ENCODE measurements at places on chromosomes 2 and 18.
A peak's percentile ranks its signal among the peaks of the same experiment; 100 is the strongest.

GRCh38 chr2:189621781-189622180, 39.5 kb upstream of the ASNSD1 start:
- DNase-seq, result no peak

DNA sequence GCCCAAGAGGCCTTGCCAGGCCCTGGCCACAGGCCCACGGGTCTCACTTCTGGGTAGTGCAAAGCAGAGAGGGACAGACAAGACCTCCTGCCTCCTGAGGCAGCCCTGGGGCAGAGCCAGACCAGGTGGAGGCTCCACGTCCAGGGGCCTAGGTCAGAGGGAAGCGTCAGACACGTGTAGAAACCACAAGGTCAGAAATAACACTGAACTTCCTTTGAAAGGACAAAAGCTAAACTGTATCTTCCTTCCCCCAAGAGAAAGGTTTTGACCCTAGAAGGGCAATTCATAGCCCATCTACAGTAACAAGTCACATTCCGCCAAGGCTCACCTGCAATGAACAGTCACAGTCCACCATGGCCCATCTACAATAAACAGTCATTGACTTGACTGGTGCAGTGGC, 17.9 kb downstream of the SDC1 start:
- no peak for DNase-seq

GRCh38 chr2:54503192-54503591, 47.1 kb downstream of the SPTBN1 start:
- peak; percentile 24 for DNase-seq

DNA sequence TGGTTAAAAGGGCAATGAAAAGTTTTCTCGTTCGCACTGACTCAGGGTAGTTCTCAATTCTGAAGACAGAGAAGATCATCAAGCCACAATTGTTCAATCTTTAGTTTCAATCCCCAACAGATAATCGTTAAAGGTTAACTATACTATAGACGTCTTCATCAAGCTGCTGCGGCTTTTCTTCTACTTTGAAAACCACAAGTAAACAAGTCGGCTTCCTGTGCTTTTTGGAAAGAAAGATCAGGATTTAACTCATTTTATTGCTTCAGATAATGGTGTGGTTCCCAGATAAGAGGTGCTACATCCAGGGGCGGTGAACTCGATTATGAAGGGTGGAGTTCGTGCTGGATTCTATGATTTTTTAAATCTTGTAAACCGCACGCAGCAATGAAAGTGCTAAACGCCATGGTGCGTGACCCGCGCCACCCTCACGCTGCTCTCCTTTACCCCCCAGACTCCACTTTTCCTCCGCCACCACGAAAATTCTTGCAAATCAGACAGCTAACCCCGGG, 545 bp upstream of the CDCA7 start:
- DNase-seq, result no peak

DNA sequence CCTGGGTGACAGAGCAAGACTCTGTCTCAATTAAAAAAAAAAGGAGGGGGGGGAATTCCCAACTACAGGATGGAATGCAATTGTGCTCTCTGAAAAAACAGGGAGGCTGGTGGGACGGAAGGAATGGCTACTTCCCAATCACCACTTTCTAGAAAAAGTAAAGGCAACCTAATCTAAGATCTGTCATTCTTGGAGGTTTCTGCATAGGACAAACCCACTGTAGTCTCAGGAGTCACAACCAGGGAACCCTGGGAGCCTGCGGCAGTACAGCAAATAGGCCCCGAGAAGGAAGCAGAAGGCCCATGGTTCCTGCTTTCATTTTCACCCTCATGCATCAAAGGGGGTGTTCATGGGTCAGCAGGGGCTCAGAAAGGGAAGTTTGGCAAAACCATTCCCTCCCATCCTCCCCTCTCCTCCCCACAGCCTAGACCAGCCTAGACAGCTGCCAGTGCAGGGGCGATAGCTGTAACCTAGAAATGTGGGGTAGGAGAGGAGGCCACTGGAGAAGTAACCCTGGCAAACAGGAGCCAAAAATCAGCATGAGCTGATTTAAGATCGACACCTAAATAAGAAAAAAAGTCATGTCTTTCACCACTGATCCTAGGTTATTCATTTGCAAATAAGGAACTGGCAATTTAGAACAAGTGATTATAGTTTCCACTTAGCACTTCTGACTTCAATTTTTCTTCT, 48.0 kb downstream of the TRABD2A start:
- DNase-seq, result peak; percentile 20

DNA sequence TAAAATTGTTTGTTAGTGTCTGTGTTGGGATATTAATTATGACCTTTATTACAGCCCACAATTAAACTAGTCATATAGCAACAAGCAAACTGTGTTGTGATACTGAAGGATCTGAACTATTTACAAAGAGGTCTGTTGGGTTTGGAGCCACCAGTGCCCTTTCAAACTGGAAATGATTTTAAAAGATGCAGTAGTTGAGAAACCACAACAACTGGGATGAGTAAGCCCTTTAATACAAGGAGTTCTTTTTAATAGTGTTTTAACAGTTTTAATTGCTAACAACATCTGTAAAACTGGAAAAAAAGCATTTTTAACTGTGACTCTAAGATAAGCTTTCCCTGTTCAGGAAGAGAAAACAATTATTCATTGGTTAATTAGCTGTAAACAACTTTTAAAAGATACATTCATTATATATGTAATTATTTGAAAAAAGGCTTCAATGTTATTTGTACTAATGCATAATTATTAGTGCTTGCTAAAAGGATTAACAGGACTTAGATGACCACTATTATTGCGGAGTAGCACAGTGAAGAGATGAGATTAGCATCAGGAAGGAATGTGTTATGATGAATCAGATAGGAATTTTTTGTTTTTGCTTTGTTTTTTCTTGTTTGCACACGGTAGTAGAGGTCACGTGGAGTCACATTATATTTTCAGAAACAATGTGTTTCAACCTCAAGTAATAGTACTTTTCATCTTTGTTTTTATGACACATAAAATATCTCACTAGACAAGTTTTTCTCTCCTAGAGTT, 392.7 kb upstream of the FANCL start:
- peak; percentile 50 for DNase-seq

DNA sequence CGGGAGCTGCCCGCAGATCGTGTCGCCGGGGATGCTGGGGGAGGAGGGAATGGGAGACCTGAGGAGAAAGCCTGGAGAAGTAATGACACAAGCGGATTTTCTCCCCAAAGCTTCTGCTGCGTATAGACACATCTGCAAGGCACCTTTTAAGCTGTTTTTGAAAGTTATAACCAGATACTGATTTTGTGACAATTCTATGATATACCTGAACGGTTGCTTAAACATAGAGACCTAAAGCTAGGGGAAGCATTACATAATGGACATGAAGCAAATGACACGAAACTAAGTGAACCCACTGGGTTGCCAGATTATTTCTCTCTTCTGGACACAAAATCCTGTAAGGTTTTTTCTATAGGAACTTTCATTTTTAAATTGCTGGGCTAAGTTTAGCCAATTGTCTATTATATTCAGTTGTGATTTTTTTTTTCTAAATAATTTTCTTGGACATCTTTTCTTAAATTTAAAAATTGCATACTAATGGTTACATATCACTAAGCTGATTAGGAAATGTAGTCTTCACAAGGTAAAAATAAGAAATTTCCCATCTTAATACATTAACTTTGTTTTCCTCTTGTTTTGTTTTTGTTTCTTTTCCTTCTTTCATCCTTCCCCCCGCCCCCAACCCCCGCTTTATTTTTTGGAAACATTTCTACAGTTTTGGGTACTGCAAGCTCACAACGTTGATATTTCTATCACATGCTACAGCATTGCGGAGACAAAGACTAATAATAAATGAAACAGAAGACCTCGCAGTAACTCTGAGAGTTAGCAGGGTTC, 1.3 kb downstream of the OSBPL6 start:
- DNase-seq, result no peak

GRCh38 chr18:34695310-34695709, 14.8 kb upstream of the DTNA start:
- no peak for DNase-seq

DNA sequence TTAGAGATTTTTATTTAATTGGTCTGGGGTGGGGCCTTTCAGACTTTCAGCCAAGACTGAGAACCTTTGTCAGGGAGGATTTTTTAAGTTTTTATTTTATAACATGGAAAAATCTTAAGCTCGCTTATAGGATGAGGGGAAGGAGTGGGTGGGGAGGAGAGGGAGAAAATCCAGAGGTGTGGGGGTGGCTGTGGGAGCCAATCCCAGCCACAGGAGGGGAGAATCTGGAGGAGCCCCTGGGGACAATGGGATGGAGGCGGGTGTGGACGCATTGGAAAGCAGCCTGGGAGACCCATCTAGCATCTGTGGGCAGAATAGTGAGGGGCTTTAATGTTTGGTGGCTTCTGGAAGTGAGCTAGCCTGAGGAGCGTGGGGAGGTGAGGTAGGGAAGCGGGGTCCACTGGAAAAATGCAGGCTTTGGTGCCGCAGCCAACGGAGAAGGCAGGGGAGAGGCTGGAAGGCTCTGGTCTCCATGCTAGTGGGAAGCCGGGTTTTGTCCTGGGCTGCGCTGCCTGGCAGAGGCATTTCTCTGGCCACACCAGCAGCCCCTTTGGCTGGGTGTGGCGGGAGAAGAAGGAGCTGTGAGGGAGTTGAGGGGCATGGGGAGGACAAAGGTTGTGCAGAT, 11.5 kb upstream of the INPP5D start:
- DNase-seq, result no peak

DNA sequence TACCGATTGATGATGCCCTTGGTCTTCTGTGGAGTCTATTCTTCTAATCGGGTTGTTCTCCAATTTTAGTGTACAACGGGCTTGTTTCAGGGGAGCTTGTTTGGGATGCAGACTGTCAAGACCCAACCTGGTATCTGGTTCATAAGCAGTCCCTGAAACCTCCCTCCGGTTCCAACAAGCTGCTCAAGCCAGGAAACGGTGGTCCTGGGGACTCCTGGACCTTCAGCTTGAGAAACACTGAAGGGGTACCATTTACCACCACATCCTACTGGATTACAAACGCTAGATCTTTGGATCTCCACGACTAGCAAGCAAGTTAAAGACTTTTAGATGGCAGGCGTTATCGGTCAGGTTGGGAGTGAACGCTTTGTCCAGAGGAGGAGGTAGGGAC, 2.0 kb downstream of the BCL2 start:
- no peak for DNase-seq

GRCh38 chr2:229713371-229714079, 830 bp downstream of the DNER start:
- DNase-seq, result no peak

DNA sequence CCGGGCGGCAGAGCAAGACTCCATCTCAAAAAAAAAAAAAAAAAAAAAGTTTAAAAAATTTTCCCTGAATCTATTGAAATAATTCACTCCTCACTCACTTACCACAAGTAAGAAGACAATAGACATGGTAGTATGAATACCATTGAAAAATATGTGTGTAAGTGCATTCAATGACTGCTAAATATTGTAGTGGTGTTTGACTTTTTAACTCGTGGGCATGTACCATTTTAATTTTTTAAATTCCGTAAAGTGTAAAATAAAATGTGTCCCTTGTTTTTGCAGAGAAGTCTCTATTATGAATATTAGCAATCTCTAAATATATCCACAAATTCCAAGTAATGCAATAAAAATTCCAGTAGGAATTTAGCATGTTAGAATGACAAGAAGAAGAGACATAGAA, 134.1 kb downstream of the COPS8 start:
- DNase-seq, result peak; percentile 79

DNA sequence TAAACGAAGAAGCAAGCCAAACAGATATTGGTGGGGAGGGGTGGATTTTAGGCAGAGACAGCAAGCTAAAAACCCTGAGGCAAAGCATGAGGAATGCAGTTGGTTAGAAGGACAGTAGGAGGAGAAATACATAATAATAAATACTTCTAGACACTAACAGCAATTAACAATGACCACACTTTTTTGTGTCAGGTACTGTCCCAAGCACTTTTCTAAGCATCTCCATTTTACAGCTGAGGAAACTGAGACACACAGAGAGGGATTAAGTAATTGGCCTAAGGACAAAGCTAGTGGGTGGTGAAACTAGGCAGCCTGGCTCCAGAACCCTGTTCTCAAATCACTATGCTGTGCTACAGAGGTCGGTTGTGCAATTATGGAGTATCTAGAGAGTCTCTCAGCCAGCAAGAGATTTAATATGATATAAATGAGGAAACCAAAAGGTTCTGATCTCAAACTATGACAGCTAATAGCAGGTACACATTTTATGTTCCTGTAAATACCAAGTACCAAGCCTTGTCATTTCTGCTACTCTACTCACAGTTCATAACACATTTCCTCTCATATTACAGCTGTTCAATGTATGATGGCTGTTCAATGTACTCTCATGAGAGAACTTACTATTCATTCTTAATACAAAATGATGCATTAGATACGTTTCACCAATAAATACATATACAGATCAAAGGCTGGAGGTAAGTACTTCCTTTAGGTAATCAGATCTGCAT, 5.3 kb downstream of the MAP4K3 start:
- no peak for DNase-seq

GRCh38 chr2:4518596-4518995, 815.2 kb downstream of the DCDC2C start:
- DNase-seq, result no peak

GRCh38 chr18:44731530-44732237, 51.0 kb downstream of the SETBP1 start:
- DNase-seq, result peak; percentile 60

GRCh38 chr2:12498286-12498685, 218.4 kb upstream of the TRIB2 start:
- no peak for DNase-seq

- DNase-seq, result no peak
Observed at GRCh38 chr18:13276530-13277520, 58.3 kb downstream of the LDLRAD4 start.

- no peak for DNase-seq
Observed at GRCh38 chr18:24446453-24446852, 14.0 kb upstream of the HRH4 start.

- DNase-seq, result peak; percentile 44
Observed at GRCh38 chr18:7021994-7022840, 95.4 kb downstream of the LAMA1 start.

DNA sequence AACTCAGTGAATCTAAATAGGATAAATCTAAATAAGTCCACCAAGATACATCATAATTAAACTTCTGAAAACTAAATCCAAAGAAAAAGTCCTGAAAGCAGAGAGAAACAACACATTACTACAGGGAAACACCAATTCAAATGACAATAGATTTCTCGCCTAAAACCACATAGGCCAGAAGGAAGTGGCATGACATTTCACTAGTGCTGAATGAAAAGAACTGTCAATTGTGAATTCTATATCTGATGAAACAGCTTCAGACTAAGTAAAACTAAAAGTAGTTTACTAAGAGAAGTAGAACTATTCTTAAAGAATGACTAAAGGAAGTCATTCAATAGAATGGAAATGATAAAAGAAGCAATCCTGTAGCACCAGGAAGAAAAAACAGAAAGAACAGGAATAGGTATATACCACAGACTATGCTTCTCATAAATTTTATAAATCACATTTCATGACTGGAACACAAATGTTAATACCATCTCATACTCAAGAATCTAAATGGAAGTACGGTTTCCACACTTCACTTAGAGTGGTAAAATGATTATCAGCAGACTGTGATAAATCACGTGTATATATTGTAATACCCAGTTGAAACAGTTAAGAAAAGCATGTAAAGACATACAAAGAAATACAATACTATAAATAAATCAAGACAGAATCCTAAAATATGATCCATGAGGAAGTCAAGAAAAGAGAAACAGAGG, 46.4 kb downstream of the ASXL2 start:
- DNase-seq, result no peak

GRCh38 chr18:58076052-58076451, 32.0 kb downstream of the NEDD4L start:
- no peak for DNase-seq

GRCh38 chr2:219675221-219675620, 47.8 kb downstream of the SLC4A3 start:
- DNase-seq, result no peak
